ENCODE measurements at places on chromosomes 2 and 18. TPM values are rescaled to one million over a fixed set of nuclear protein-coding genes. Genes with fewer than 3 reads are reported as not detected.
A peak's percentile ranks its signal among the peaks of the same experiment; 100 is the strongest.

The DSEL gene
- 10.9 TPM for total RNA-seq

- DNase-seq = no peak
Observed at GRCh38 chr18:31736630-31737029, 24.1 kb downstream of the SLC25A52 start.

The NABP1 gene
- 50.2 TPM for total RNA-seq

- DNase-seq = peak; percentile 87
Observed at GRCh38 chr2:42102591-42103450, 55.0 kb downstream of the PKDCC start.

The C18orf54 gene
- total RNA-seq = 3.0 TPM

GRCh38 chr2:110837446-110838409, 105.4 kb downstream of the ACOXL start:
- no peak for DNase-seq

GRCh38 chr2:101770726-101771125, 73.2 kb downstream of the MAP4K4 start:
- no peak for DNase-seq

DNA sequence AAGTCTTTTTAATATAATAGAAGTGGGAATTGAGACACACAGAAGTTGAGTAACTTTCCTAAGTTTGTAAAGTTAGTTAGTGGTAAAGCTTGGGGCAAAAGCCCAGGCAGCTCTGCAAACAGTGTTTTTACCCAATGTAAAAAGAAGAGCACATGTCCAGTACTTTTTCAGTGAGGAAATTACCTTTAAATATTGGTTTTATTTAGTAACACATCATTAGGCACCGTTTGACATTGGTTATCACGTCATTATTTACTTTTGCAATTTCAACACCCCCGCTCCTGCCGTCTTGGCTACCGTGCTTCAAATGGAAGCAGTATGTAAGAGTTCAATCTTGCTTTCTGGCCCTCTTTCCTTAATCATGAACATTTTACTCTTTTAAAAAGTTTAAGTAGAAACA, 807.9 kb downstream of the EPHA4 start:
- DNase-seq = no peak

The COX5B gene
- total RNA-seq = 155 TPM

The BCS1L gene
- total RNA-seq = 38.5 TPM

GRCh38 chr2:173574324-173575112, 219.8 kb downstream of the CDCA7 start:
- DNase-seq = no peak

- DNase-seq = no peak
Observed at GRCh38 chr18:37574113-37574512, 8.5 kb upstream of the CELF4 start.

DNA sequence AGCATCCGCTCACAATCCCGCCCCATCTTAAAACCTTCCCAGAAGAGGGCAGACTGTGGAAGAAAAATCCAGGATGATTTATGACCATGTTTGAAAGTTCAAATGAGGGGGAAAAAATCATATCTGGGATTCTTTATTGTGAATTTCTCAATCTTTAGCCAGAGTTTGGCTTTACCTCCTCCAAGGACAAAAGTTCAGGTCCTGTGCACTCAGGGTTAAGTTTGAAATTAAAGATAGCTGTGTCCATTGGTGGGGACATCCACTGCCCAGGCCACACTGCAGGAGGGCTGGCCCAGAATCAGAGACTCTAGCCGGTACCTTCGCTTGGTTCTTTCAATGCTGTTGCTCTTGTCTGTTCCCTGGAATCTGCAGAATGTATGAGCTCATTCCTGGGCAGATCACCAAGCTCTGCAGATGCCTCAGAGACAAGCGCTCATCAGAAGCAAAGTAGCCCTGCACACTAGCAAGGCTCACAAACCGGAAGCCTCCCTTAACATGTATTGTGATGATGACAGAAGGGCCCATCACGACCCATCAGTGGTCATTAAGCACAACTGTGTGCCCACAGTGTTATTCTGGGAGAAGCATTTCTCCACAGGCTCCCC, 375.3 kb upstream of the KLHL29 start:
- no peak for DNase-seq

DNA sequence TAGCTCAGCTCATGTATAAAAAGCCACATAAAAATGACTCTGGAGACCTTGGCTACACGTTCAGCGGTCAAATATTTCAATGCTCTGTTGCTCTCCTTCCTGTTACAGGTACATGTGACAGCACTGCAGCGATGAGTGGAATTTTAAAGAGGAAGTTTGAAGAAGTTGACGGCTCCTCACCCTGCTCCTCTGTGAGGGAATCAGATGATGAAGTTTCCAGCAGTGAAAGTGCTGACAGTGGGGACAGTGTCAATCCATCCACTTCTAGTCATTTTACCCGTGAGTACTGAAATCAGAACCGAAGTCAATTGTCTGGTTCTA, 125.4 kb downstream of the CSRNP3 start:
- no peak for DNase-seq

The KLHL30 gene
- 0.90 TPM for total RNA-seq

GRCh38 chr2:23387845-23388244, 2.9 kb downstream of the KLHL29 start:
- DNase-seq = no peak

DNA sequence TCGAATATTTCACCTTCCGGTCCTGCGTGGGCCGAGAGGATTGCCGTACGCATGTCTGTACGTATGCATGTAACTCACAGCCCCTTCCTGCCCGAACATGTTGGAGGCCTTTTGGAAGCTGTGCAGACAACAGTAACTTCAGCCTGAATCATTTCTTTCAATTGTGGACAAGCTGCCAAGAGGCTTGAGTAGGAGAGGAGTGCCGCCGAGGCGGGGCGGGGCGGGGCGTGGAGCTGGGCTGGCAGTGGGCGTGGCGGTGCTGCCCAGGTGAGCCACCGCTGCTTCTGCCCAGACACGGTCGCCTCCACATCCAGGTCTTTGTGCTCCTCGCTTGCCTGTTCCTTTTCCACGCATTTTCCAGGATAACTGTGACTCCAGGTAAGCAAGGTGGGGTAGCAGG, at the start of gene SERPINB5:
Gene SERPINB5 (plus strand): TSS at position 291 of the 400 bp plus-strand sequence. CDS start 7,471 bp downstream, outside the sequence.
- DNase-seq = no peak

All from upper lobe of right lung (tissue), 1 donor.